ENCODE measurements at places on chromosomes 1 and 21. TPM values are rescaled to one million over a fixed set of nuclear protein-coding genes. Genes with fewer than 3 reads are reported as not detected.

GRCh38 chr1:161935264-161935663 lies 88.4 kb downstream of the OLFML2B start:
- no peak for DNase-seq

GRCh38 chr1:20578721-20579395 lies 10.0 kb upstream of the CDA start:
- DNase-seq: no peak

DNA sequence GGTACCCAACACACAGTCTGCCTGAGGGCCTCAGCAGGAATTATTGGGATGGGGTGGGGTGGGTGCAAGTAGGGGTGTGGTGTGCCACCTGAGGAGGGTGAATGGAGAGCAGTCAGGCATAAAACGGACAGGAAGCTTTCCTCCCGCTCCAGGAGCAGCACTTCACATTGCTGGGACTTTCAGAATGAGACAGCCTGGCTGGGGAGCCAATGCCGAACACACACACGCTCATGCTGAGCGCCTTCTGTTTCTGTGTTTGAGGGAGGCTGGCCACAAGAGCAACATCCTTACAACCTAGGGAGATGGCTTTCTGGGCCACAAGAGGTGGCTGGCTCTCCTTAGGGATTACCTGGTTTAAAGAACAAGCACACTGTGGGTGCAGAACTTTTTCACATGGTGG lies 98.0 kb downstream of the LAMC2 start:
- DNase-seq: no peak

DNA sequence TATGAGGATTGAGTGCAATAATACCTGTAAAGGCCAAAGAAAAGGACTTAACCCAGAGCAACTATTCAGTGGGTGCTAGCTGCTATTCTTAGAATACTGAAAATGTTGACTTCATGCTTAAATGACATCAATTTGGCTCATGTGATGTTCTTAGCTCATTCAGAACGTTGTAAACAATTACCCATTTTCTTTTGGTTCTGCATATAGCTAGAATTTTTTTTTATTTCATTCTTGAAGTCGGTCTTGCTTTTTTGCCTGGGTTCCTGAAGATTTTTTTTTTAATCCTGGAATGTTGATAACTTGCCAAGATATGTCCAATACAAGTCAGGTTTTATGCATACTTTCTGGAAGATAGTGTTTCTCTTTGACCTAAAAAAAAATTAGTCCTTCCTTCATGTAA lies 772.0 kb downstream of the LTN1 start:
- no peak for DNase-seq

- DNase-seq: peak; percentile 14
Observed at GRCh38 chr1:192610112-192610889, 25.6 kb upstream of the RGS13 start.

DNA sequence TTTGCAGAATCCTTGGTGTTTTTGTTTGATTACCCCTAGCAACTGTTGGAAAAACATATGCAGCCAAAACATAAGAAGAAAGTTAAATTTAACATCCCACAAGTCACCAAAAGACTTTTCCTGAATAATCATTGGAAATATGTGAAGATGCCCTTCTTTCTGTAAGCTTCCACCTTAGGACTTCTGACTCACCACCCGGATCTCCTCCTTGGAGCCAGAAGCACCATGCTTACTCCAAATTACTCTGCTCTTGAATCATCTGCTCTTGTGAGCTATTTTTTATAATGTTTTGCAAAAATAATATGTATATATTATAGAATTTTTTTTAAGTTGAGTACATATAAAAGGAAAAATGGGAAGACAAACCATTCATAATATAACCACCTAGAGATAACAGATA lies 391.7 kb downstream of the KCTD3 start:
- no peak for DNase-seq

- DNase-seq: no peak
Observed at GRCh38 chr1:31413405-31414001, 490 bp downstream of the SERINC2 start.

DNA sequence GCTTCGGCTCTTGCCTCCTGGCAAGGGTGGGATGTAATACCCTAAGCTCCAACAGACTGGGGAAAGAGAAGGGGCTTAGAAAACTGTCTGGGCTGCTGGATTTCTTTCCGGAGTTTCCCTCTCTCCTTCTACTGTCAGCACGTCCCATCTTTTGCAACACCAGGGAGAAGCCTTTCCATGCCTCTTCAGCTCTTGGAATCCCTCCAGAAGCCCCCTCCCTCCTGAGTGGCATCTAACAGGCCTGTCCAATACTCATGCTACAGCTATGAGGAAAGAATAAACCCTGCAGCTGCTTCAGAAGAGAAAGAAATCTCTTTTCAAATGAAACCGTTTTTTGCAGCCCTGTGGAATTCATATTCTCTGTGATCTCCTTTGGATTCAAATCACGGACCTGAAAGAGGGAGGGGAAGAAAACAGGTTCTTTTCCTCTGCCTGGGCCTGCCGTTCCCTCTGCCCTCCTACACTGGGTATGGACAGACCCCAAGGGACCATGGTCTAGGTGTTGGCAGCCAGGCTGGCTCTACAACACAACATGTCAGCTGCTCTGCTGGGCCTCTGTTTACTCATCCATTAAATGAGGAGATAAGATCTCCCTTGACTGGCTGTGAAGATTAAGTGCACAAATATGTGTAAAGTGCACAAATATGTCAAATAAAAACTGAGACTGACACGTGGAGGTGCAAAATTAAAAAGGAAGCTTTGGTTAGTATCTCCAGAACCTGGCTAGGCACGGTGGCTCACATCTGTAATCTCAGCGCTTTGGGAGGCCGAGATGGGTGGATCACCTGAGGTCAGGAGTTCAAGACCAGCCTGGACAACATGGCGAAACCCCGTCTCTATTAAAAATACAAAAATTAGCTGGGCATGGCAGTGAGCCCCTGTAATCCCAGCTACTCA lies 6.0 kb upstream of the CAPN2 start:
- no peak for DNase-seq

DNA sequence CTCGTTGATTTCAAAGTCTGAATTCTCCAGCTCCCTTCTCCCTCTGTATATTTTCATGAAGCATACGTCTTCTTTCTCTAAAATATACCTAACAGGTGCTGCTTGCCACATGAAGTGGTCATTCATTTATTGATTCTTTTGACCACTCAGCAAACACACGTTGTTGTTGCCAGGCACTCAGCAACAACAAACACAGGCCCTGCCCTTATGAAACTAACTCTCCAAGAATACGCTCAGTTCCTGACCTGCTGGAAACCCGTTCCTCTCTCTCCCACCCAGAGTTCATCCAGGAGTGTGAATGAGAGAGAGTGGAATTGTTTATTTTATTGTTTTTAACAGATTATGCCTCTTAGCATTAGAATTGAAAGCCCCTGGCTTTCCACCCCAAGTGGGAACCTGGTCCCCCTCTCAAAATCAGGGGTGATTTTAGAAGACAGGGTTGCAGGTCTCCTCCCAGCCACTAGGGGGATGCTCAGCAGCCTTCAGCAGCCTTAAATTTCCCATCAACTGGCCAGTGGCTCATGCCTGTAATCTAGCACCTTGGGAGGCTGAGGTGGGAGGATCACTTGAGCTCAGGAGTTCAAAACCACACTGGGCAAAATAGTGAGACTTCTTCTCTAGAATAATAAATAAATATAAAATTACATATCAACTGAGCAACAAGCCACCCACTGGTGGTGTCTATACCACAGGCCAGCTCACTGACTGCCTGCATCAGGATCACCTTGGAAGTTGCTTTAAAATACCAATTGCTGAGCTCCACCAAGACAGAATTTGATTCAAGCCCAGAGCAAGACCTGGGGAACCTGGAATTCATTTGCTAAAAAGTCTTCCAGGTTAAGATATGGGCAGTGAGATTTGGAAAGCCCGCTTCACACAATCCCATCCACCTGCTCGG lies 181.0 kb upstream of the KLHDC7A start:
- no peak for DNase-seq

- DNase-seq: no peak
Observed at GRCh38 chr1:28112388-28113241, 24.2 kb upstream of the EYA3 start.

Gene MFSD2A
- 6.9 TPM for total RNA-seq

Gene RWDD3
- total RNA-seq: 15.5 TPM

Gene ELAPOR1
- 0.29 TPM for total RNA-seq

Gene PPM1J
- total RNA-seq: 2.2 TPM

Gene LAD1
- 1.1 TPM for total RNA-seq

Gene EDEM3
- 39.4 TPM for total RNA-seq

Gene SETDB1
- total RNA-seq: 23.1 TPM
